Choroid plexus epithelial cell (primary cell): ENCODE measurements at places on chromosomes 7 and 10.

DNA sequence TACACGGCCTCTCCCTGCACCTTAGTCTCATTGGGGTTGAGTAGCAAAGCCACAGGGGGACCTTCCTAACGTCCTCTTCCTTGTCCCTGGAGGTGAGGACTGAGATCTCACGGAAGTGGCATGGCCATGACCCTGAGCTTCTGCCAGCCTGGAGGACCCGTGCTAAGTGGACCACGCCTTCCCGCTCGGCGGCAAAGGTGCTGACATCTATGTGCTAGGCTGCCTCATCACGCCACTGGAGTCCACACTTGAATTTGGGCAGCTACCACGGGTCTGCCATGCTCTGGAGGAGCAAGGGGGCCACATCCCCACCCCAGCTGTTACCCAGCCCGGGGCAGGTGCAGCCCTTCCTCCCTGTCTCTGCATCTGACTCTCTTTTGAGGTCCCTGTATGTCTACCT, 15.3 kb downstream of the GHRHR start:
- DNase-seq: no peak

DNA sequence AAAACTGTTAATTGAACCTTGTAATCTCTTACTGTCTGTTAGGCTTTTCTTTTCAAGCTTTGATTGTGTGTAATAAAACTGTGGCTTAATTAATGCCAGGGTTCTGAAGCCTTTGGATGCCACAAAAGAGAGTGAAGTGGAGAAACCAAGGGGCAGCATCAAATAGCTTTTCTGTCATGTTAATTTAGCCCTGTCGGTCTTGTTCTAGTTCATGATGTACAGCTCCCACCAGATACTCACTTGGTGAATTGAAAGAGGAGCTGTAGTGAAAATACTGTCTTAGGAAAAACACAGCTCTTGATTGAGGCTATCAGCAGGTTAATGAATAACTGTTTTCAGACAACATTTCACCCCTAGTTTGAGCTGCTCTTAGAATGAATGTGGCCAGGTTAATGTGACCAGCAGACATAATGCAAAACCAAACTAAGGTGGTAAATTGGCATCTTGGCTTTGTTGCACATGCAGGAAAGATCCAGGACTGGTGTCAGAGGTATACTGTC, 94.2 kb downstream of the POLL start:
- DNase-seq: no peak

DNA sequence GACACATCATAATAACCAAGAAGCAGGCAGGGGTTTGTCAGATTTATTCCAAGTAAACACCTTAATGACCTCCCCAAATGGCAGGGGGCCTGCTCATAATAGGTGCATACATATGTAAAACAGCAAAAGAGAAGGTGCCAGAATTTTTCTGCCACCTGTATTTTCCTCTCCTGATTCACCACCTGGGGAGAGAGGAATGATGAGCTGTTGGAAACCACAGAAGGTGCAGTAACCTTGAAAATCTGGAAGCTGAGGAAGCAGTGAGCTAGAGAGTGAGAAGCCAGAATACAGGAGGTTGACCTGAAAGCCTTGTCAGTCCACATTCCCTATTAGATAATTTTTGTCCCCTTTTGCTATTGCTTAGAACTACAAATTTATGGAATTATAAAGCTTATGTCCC, 46.2 kb upstream of the PDE1C start:
- DNase-seq: no peak

DNA sequence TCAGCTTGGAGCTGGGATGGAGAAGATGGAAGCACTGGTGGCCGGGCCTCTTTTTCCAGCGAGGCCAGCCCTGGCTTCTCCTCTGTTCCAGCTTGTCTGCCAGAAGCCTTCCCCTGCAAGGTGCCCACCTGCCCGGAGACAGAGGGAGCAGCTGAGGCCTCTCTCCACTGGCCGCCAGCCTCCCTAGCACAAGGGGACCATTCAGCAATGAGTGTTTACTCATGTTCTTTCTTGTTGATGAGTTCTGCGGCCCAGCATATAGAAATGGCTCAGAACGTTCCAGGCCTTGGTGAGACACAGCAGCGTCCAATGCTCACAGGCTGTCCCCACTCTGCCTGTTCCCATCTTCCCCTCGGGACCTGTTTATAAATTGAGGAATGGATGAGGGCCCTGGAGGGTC, 47.3 kb downstream of the CHST3 start:
- no peak for DNase-seq

GRCh38 chr7:33109758-33110238, 594 bp upstream of the RP9 start:
- DNase-seq: peak; percentile 15

GRCh38 chr7:2495418-2496299, 19.5 kb upstream of the GRIFIN start:
- DNase-seq: no peak
